ENCODE measurements at places on chromosomes 12 and 14. TPM values are rescaled to one million over a fixed set of nuclear protein-coding genes. Genes with fewer than 3 reads are reported as not detected.

TAS2R9 gene
- total RNA-seq = 0.09 TPM

TAS2R50 gene
- total RNA-seq = 3.1 TPM

IFNG-AS1 gene
- total RNA-seq = 0.09 TPM

CMA1 gene
- not detected for total RNA-seq

TMPRSS12 gene
- total RNA-seq = not detected

LRTM2 gene
- not detected for total RNA-seq

RIPK3 gene
- total RNA-seq = 3.0 TPM

RABGGTA gene
- 21.2 TPM for total RNA-seq

TSPAN8 gene
- total RNA-seq = 15.5 TPM

NGB gene
- not detected for total RNA-seq

TAS2R14 gene
- total RNA-seq = 5.2 TPM

ARL6IP4 gene
- total RNA-seq = 240 TPM

TIMM9 gene
- 44.4 TPM for total RNA-seq

EPYC gene
- not detected for total RNA-seq

MYF6 gene
- total RNA-seq = not detected

ABCD2 gene
- total RNA-seq = 0.25 TPM

HOTAIR gene
- not detected for total RNA-seq

KLRG1 gene
- total RNA-seq = not detected

ANO2 gene
- not detected for total RNA-seq

KMT2D gene
- total RNA-seq = 23.8 TPM

BIN2 gene
- total RNA-seq = under 0.01 TPM

PRB2 gene
- not detected for total RNA-seq

P2RX2 gene
- not detected for total RNA-seq

DNAJC22 gene
- 1.6 TPM for total RNA-seq

GUCY2C gene
- not detected for total RNA-seq

CS gene
- total RNA-seq = 117 TPM

SAMD15 gene
- 2.0 TPM for total RNA-seq

PROX2 gene
- total RNA-seq = not detected

FGF23 gene
- not detected for total RNA-seq

KRT71 gene
- not detected for total RNA-seq

C12orf60 gene
- 0.99 TPM for total RNA-seq

AKAP6 gene
- 2.2 TPM for total RNA-seq

MGAT4C gene
- total RNA-seq = under 0.01 TPM

ZDHHC22 gene
- not detected for total RNA-seq

GPRC5D gene
- total RNA-seq = not detected

PPM1H gene
- total RNA-seq = 0.98 TPM

PRIMA1 gene
- total RNA-seq = 0.08 TPM

NTF3 gene
- total RNA-seq = 1.3 TPM

KRT74 gene
- not detected for total RNA-seq

GALNT8 gene
- total RNA-seq = not detected

PDZRN4 gene
- not detected for total RNA-seq

CIROP gene
- total RNA-seq = not detected

FIGNL2 gene
- total RNA-seq = 0.18 TPM

SRSF5 gene
- 618 TPM for total RNA-seq

PLD4 gene
- 0.16 TPM for total RNA-seq

KCNC2 gene
- not detected for total RNA-seq

KRT2 gene
- total RNA-seq = not detected

KSR2 gene
- not detected for total RNA-seq

CLEC14A gene
- 0.63 TPM for total RNA-seq

RIN3 gene
- total RNA-seq = 7.2 TPM

KCNJ8 gene
- 2.1 TPM for total RNA-seq

CBX5 gene
- 38.3 TPM for total RNA-seq

RNF212B gene
- total RNA-seq = not detected

BMP4 gene
- 14.4 TPM for total RNA-seq

DYRK2 gene
- total RNA-seq = 23.8 TPM

SLC5A8 gene
- total RNA-seq = not detected

ERBB3 gene
- 1.5 TPM for total RNA-seq
